Thyroid gland (tissue), 4 donors: ENCODE measurements at places on chromosomes 16 and 17.

- no peak for DNase-seq
These were observed 43.8 kb downstream of the NDEL1 start for GRCh38 chr17:8479431-8479947.

- DNase-seq: no peak
These were observed 1.3 kb upstream of the HSD17B2 start for GRCh38 chr16:82033683-82034300.

DNA sequence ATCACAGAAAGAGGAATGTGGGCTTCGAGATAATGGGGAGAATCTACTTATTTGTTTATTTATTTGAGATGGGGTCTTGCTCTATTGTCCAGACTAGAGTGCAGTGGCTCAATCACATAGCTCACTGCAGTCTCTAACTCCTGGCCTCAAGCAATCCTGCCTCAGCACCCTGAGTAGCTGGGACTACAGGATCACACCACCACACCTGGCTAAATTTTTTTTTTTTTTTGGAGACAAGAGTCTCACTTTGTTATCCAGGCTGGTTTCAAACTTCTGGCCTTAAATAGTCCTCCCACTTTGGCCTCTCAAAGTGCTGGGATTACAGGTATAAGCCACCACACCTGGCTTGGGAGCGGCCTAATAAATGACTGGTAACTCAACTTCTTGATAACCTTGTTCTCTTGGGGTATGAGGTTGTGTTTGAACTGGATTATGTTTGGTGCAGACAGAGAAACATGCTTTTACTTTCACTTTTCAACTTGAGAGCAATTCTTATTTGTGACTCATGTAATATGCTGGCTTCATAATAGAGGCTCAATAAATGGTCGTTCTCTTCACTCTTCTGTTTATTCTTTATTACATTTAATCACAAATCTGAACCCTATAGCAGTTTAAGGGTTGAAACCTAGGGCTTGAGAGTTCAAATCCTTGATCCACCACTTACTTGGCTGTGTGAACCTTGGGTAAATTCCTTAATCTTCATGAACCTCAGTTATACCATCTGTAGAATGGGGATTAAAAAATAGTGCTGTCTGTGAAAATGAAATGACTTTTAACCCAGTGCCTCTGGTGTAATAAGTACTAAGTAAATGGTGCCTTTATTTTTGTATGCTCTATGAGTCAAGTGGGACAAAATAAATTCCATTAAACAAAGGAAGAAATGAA is 129.1 kb upstream of the HS3ST2 start:
- no peak for DNase-seq

GRCh38 chr17:58310511-58311428 is 17.8 kb downstream of the TSPOAP1 start:
- DNase-seq: no peak

GRCh38 chr16:48946686-48947370 is 334.8 kb downstream of the CBLN1 start:
- no peak for DNase-seq

DNA sequence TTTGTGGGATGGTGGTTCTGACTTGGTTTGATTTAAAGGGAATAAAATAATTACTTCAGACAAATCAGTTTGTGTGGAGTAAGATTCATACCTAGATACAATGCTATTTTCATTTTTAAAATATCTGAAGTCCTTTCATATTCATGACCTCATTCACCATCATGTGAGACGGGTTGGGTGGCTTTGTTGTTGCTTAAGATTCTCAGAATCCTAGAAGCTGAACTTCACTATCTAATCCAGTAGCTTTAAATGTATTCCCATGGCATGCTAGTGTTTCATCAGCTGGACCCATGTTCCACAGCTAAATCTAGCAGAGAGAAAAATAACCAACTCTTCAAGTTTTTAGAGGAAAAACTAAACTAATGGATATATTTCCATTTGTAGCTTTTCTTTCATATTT is 2.7 kb upstream of the AMFR start:
- DNase-seq: no peak
